ENCODE measurements at places on chromosomes 1 and 21.

DNA sequence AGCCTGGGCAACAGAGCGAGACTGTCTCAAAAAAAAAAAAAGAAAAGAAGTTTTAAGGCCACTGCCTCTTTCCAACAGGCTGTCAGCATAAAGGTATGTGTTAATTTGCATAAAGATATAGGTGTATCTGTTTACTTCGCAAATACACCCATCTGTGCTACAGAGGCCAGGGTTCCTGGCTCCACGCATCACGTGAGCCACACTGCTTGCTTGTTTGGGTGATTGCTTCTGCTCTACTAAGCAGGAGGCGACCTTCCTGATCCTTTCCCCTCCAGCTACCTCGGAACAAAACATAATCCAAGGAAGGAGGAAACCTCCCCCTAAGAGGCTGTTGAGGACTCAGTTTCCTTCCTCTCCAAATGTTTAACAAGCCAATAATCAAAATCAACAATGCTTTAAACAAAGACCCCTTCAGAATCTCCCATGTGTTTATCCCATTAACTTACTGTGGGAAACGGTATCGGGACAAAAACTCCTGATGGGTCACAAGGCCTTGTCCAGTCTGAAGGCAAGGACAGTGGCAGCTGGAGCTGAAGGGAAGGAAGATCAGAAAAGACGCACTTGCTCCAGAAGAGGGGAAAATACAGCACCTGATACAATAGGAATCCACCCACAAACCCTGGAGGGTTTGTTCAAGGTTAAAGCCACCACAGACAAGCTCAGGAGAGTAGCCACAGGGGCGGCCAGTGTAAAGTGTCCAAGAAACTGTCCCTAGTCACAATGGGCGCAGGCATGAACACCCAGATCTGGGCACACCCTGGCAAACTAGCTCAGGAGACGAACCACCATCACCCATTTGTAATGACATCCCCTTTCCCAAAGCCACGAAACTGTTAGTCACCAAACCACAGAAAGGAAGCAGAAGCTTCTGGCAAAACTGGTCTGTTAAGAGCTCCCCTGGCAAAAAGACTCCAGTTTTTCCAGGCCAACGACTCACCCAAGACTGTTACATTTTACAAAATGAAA, 17.2 kb downstream of the CTNNBIP1 start:
- DNase-seq: peak; percentile 72

DNA sequence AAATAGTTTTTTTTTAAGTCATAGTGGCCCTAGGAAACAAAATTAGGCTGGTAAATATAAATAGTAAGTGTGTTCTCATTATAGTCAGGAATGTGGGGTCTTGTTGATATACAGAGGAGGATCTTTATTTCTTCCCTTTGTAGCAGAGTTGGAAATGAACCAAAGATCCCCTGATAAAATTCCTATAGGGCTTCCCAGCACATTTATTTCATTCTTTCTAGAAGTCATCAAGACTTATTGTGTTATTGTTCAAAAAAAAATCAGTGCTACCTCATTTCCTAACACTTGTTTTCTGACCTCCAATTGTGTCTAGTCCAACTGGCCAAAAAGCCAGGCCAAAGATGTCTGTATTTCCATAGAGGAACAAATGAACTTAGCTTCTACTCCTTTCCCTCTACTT, 7.6 kb upstream of the PLEKHO1 start:
- DNase-seq: no peak

DNA sequence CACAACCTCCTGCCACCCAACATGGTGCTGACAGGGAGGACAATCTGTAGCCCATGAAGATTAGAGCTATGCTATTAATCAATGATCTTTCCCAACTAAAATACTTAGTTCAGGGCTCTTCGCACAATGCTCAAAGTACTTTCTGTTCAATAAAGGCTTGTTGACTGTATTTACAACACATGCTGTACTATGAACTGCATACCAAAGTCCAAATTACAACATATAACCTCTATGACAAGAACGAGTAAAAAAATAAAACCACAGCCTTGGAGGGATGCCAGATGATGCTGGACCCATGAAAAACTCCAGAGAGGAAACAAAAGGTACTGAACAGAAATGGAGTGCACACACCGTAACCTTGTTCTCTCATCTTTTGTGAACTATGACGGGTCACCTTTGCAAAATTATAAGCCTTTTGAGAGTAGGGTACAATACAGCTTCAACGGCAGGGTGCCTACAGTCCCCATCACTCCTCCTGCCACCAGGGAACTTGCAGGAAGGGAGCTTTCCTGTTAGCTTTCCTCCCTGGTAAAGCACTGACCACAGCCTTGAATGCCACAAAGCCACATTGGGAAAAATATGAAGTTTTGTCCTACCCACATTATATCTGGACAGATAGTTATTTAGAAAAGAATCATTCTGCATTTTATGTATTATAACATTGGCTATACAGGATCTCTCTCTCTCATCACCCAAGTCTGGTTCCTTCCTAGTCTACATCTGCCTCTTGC, 175.6 kb downstream of the NRIP1 start:
- no peak for DNase-seq

GRCh38 chr1:72623299-72623708, 341.0 kb upstream of the NEGR1 start:
- peak; percentile 5 for DNase-seq

DNA sequence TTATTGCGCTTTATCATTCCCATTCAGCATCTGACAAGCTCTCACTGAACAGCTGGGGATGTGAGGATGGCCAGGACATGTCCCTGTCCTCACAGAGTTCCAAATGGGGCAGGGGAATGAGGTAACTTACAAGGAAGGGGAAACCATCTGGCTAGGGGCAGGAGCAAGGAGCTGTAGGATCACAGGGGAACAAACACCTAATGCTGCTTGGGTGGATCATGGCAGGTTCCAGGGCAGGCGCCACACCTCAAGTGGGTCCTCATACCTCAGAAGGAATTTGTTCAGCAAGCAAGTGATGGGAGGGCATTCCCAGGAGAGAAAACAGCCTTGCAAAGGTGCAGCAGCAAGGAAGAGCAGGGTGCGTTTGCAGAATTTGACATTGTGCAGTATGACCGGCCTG, 35.1 kb upstream of the GRIK3 start:
- DNase-seq: no peak

DNA sequence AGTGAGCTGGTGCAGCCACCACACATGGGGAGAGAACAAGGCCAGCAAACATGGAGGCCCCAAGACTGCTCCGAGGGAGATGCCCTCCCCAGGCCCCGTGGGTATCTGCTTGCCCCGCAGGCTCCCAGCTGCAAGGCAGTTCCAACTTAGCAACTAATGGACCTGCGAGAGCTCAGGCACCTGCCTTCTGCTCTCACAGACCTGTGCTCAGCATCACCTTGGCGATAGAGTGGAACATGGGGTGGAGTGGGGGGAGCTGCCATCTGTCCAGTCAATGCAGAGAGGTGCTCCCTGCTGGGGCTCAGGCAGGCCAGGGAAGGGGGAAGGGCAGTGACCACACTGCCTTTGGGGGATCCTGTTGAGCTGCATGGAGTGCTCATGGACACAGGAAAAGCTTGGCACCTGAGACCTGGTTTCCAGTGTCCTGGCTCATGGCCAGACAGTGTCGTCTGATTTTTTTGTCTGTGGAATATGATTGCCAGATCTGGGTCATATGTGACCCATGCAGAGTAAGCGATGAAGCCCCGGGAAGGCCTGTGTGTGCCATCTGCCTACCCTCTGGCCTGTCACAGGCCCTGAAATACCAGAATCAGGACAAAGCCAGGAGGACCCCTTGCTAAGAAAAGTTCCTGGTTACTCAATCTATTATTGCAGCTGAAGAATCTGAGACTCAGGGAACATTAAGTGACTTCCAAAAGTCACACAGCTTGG, 39.9 kb upstream of the TENT5C start:
- DNase-seq: no peak

- DNase-seq: no peak
These were observed 7.1 kb downstream of the C1orf21 start for GRCh38 chr1:184393962-184394361.

GRCh38 chr1:202852163-202852904, 36.6 kb downstream of the RABIF start:
- no peak for DNase-seq

GRCh38 chr1:5478156-5478695, 514.0 kb downstream of the NPHP4 start:
- no peak for DNase-seq

DNA sequence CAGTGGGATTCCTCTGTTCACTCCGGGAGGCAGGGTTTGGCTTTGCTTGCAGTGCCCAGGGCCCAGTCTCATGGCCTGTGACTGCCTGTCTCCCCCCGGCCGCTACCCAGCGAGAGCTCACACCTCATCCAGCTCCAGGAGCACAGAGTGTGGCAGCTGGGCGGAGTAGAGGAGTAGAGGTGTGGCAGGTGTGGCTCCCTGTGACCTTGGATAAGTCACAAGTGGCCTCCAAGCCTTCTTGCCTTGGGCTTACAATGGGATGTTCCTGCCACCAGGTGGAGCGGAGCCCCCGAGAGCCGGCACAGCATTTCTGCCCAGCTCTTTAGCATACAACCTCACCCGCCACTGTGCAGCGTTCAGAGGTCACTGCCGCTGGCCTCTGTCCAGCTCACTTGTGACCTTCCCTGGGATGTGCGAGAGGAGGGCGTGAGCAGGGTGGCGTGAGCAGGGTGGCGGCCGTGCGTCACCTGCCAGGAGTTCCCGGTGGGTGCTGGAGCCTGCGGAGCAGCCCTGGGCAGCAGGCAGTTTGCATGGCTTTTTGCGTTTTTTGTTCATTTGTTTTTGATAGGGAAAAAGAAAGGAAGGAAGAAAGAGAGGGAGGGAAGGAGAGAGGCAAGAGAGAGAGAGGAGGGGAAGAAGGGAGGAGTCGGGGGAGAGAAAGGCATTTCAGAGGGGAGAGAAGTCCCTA, 42.4 kb downstream of the CRYAA start:
- no peak for DNase-seq

DNA sequence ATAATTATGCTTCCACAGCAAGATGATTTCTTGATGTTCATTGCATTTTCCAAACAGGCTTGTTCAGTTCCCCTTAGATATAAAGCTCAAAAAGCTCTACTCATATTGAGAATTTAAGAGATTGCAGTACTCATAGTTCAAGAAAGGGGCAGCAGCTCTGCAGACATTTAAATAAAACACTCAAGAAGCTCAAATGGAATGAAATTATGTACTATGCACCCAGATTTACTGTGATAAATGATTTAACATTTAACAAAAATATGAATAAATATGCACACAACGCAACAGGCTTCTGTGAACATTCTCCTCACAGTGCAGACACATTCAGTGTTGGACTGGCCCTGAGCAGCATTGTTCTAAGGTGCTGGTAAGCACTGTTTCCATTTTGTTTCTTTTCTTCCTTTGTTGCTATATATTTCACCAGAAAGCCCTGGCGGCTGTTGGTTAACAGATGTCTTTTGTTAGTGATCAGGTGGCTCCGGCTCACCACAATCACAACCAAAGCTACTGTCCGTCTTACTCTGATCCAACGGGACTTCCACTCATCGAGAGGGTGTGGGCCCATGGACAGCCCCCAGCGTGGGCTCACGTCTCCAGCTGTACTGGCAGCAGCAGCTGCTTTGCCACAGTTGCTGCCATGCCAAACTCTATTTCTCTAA, 1440.3 kb downstream of the NCAM2 start:
- DNase-seq: no peak

- DNase-seq: no peak
These were observed 64.1 kb upstream of the GNG12 start for GRCh38 chr1:67897270-67897949.
